Cardiac fibroblast (primary cell): ENCODE measurements at places on chromosomes 4 and X.

DNA sequence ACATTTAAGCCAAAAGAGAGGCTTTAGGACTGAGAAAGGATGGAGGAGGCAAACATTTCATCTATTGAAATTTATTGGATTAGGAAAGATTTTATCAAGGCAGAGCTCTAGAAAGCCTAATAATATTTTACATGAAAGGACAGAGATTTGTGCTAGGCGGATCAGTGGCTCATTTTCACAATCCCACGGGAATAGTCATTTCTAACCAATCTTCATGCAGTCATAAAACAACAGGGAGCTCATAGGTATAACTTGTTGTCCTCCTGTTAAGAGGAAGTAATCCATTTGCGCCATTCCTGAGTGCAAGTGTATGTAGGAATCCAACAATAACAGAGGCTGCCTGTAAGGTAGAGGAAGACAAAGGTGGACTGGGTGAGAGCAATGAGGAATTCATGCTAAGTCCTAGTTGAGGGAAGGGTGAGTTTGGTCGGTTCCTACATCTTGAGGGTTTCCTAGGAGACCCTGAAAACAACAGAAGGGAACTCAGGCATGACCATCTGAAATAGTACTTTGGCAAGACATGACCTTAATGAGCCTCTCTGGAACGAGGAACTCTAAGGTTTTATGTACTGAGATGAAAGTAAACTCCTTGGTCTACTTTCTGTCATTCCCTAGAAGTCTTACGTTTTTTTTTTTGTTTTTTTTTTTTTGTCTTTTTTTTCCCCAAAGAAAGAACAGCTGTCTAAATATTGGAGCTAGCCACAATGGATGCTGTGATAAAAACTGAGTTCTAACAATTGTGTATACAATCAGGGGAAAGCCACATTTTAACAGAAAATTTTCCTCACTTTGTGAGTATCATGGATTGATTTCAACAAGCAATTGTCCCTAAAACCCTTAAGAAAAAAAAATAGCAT lies 89.7 kb downstream of the GEMIN8 start:
- DNase-seq = no peak

GRCh38 chr4:75338352-75338880 lies 175.8 kb downstream of the RCHY1 start:
- DNase-seq = no peak

- DNase-seq = no peak
These were observed 1.6 kb upstream of the LIN54 start for GRCh38 chr4:83012200-83012686.

- DNase-seq = no peak
These were observed 40.0 kb downstream of the RBPJ start for GRCh38 chr4:26360864-26361263.

GRCh38 chrX:7055386-7056137 lies 92.0 kb upstream of the STS start:
- DNase-seq = no peak

DNA sequence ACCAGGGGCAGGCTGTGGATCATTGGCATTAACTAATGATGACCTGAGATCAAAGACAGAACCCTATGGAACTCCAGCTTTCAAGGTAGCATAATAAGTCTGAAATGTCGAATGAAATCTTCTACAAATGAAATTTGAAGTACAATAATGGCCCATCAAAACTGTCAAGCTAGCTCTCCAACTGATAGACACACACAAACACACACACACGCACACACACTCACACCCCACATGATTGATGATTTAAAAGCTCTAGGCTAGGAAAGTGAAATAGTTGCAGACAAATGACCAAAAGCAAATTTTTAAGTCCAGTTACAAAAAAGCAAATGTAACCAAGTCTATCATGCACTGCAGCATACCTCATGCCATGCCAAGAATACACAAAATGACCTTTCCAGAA lies 655.7 kb downstream of the C4orf33 start:
- no peak for DNase-seq

DNA sequence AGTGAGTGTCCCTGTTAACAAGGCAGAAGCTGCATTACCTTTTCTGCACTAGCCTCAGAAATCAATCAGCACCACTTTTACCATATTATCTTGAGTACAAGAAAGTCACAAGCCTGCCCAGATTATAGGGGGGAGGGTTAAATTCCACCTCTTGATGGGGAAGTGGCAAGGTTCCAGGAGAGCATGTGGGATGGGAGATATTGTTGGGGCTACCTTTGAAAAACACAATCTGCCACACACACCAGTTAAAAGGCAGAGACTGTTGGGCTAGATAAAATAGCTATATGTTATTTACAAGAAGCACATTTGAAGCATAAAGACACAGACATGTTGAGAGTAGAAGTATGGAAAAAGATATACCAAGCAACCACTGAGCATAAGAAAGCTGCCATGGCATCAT lies 6.6 kb upstream of the AVPR2 start:
- DNase-seq = no peak

- DNase-seq = peak; percentile 5
These were observed at the start of gene NWD2 for GRCh38 chr4:37244583-37245390. NWD2 (plus strand) TSS chr4:37244743; CDS start chr4:37245068, 325 bp downstream.

- DNase-seq = no peak
These were observed 163.0 kb downstream of the FAM13A start for GRCh38 chr4:88893961-88894360.

DNA sequence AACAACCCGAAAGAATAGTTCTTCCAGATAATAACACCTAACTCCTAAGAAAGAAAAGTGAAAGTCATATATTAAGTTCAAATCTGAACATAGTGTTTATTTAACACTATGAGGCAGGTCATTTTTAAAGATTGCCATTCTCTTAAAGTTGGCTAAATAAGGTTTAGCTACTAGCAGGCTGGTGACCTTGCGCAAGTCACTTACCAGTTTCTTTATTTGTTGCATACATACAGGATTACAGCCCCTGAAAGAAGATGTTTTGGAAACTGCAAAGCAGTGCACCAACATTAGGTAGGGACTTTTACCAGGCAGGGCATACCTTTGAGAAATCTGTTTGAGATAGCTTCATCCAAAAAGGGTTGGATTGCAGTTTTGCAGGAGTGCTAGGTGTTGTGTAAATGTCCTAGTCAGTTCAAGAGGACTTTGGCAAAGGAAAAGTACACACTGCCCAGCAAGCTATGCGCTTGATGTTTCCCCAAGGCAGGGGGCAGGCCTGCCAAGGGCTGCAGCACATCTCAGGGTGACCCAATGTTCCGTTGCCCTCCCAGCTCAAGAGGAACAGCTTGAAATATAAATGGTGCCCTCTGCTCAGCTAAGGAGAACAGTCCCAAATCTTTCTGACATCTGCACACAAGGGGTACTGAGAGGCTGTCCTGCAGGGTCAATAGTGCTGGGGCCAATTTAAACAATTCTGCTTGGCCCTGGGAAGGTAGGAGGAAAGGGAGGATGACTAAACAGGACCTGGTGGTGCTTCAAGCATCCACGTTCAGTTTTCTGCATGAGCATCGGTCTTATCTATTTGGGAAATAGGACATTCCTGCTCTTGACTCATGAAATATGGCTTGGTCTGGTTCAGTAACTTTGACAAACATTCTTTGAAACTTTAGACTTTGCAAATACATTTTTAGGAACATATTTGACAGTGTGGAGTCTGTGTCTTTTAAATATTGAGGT lies 130.8 kb downstream of the COL4A6 start:
- peak; percentile 34 for DNase-seq

DNA sequence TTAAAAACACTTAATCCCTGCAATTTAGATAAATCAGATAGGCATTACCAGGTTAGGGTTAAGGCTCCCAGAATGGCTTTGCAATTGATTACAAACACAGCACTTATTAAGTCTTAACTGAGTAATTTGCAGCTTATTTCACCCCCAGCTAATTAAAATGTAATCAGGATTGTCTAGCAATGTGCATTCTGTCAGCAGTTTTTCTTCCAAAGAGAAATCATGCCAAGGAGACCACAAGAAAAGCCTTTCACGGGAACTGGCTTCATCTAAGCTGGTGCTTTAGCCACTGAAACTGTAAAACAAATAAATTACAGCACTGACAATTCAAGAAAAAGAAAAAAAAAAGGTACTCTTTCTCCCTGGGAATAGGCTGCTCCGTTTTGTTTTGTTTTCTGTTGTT lies 2.1 kb downstream of the ANOS1 start:
- DNase-seq = no peak

DNA sequence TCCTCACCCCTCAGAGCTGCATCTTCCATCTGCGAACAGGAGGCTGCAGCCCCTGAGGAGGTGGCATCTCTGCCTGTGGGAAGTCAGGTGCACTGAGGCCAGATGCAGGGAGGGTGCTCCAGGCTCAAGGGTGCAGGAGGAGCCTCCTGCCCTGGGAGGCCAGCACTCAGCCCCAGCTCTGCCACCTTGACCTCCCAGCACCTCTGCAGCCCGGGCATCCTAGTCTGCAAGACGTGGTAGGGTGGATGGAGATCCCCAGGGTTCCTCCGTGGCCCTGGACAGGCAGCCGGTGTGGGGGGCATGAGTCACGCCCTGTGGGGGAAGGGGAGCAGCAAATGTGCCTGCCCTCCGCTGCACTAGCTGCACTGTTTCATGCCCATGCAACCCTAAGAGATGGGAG lies 64.7 kb downstream of the TRMT44 start:
- DNase-seq = no peak

DNA sequence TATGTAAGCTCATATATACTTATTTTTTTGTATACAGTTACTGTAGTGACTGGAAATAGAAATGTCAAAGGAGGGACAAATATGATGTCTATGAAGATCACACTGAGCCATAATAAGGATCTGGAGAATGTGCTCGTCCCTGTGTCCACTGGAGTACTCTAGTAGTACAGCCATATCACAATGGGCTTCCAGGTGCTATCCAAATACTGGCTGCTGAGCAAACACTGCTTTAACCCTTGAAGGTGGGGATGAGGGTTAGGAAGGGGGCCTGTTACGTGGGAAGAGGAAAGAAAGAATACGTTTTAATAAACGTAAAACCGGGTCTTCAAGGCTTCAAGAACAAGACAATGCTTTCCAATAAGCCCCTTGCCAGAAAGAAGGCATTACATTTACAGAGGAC lies 29.8 kb upstream of the TMEM150C start:
- DNase-seq = no peak

DNA sequence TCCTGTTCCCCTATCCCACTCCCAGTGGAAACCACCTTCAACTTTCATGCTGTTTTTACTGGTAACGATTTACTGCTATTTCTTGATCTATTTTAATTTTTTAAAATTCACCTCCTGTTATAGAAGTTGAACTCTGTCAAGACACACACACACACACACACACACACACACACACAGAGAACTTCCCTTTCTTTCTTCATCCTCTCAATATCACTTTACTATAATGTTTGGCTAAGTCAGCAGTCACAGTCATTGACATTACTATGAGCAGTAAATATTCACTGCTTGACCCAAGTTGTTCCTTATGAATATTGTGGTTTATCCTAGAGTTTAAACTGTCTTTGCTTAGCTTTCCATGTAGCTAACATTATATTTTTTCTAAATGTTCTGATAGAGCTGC lies 24.0 kb upstream of the SGMS2 start:
- no peak for DNase-seq

- peak; percentile 31 for DNase-seq
These were observed at the start of gene LEF1 for GRCh38 chr4:108168671-108169523. LEF1 (minus strand) TSS chr4:108168932; CDS start chr4:108167767, 1,165 bp downstream.

DNA sequence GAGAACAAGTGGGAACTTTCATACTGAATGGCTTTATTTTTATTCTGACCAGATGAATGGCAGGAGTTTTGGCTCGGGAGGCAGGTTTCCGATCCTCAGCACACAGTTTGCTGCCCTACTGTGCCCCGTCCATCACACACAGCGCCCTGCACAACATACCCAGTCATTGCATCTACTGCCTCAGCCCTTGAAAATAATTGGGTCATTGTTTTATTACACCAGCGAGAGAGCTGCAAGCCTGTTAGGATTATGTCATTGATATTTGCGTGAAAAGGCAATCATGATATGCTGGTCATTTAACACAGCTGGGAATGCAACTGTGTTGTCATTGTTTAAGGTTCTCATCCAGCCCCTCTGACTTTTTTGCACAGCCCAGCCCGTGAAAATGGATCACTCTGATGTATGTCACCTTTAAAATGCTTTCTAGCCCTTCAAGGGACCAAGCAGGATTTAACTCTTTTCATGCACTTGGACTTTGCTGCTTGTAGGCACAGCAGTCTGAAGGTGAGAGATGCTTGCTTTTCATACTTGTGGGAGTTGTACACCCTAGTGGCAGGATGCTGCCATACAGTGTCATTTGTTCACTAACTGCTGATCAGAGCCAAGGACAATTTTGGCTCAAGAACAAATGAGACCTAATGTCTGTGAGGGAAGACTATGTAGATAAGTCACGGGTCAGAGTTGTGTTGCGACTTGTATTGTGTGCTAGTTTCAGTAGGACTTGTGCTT lies 62.3 kb downstream of the RTL9 start:
- no peak for DNase-seq

DNA sequence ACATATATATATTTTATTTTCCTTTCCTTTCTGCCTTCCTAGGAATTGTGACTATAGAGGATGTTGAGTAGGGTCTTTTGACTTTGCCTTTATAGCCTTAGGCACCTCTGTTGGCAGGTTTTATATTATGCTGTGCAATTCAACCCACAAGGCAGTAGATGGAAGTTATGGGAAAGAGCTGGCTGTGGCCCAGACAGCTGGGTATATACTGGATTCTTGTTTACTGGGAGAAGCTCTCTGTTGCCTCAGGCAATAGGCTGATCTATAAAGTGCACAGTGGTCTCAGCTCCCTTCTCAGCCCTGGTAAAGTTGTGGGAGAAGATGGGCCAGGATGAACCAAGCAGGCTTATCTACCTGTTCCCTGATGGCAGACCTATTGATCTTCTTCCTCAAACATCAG lies 342.0 kb downstream of the GBA3 start:
- DNase-seq = no peak

- DNase-seq = peak; percentile 15
These were observed 160.8 kb downstream of the FANCB start for GRCh38 chrX:14712096-14712495.

- DNase-seq = no peak
These were observed 743.3 kb upstream of the SLIT2 start for GRCh38 chr4:19508442-19508841.

DNA sequence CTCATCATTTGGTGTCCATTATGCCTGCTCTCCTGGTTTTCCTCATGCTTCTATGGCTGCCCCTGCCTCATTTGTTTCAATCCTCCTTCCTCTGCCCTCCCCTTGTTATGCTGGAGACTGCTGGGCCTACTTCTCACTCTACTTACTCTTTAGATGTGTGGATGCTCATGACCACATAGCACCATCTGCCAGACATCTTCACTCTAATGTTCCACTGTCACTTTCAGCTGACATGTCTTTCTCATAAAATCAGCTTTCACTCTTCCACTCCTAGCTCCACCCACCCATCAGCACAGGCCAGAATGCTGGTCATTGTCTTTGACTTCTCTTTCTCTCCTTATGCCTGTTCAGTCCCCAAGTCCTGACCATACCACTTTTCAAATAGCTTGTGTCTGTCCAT lies 86.8 kb downstream of the REPS2 start:
- no peak for DNase-seq

GRCh38 chr4:41319553-41319952 lies 62.8 kb downstream of the UCHL1 start:
- no peak for DNase-seq
